ENCODE measurements at places on chromosomes 1 and 21.
A peak's percentile ranks its signal among the peaks of the same experiment; 100 is the strongest.

GRCh38 chr21:44872649-44873355 is 688 bp downstream of the PTTG1IP start:
- no peak for DNase-seq

GRCh38 chr1:68677684-68678351 is 180.9 kb upstream of the DEPDC1 start:
- DNase-seq, result no peak

GRCh38 chr1:15323351-15323988 is 76.4 kb downstream of the FHAD1 start:
- peak; percentile 51 for DNase-seq

GRCh38 chr1:219717536-219717935 is 104.6 kb upstream of the ZC3H11B start:
- no peak for DNase-seq

GRCh38 chr1:41174170-41174569 is 67.9 kb downstream of the SCMH1 start:
- no peak for DNase-seq

DNA sequence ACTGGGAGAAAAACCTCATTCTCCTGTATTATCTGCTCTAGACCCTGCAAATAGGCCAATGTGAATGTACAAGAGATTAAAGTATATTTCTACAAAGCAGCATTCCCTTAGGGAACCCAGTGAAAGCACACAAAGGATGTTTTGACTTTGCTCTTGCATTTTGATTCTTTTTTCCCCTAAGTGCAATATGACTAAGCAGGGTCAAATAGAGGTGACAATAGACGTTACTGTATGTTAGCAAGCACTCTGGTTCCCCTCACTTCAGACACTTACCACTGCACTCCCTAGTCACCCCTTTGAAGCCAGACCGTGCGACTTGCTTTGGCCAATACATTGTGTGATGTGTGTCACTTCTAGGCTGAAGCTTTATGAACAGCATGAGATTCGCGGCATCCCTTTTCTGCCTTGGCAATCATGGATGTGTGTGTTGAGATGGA is 209.7 kb downstream of the RHOU start:
- no peak for DNase-seq

GRCh38 chr1:115098979-115099692 is 9.8 kb upstream of the TSPAN2 start:
- DNase-seq, result peak; percentile 28

GRCh38 chr1:6465461-6466005 is 440 bp downstream of the TNFRSF25 start:
- DNase-seq, result no peak

DNA sequence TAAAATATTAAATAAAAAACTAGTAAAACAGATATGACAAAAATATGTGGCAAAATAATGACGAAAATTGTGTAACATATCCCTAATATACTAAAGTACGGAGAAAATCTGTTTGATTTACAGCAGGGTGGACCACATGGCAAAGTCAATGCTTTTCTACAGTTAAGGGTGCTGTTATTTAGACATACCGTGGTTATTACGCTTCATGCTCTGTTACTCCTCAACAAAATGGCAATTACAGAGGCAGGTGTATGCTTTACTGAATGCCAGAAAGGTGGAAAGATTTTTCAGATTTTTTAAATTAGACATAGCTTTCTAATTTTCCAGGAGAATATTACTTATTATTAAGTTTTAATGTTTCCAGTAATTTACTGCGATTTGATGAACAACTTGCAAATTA is 343.9 kb upstream of the DPYD start:
- DNase-seq, result no peak

Data from stimulated activated CD8-positive, alpha-beta memory T cell treated with anti-CD3 and anti-CD28 coated beads, Interleukin-4, amount 100 ng/mL, for 4 hours (primary cell).